Activated CD4-positive, alpha-beta T cell treated with anti-CD3 and anti-CD28 coated beads, Interleukin-2, amount 50 U/mL, for 1 hour (primary cell): ENCODE measurements at places on chromosomes 11 and 22.

GRCh38 chr11:17876827-17877226 lies 136.0 kb downstream of the SERGEF start:
- no peak for DNase-seq

GRCh38 chr11:47466201-47466600 lies 17.3 kb upstream of the RAPSN start:
- no peak for DNase-seq

- DNase-seq: no peak
Measured at GRCh38 chr11:35193767-35194166, 54.8 kb downstream of the CD44 start.

GRCh38 chr11:64294774-64295173 lies 3.7 kb downstream of the KCNK4 start:
- DNase-seq: no peak

GRCh38 chr11:6755953-6756347 lies 15.8 kb downstream of the OR2AG2 start:
- no peak for DNase-seq

DNA sequence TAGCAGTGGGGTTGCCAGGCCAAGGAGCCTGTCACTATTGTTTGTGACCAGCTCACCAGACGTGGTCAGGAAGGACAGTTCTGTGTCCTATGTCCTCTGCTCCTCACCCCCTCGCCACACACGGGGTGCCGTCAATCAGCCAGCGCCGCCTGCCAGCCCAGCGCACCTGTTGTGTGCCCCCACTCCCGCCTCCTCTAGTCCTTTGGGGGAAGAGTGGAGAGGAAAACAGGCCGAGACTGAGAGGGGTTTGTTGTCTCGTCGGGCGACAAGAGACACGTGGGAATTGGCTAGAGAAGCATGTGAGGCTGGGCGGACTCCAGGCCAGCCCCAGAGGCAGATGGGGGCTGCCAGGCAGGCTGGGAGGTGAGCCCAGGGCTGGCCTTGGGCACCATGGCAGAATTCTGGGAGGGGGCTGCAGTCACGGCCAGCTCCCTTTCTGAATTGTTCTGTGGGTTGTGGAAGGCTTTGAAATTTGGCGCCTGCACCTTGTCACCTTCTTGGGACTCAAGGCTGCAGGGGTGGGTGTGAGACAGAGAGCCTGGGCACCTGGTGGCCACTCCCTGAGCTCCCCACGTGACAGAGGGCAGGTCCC lies 3.1 kb upstream of the KCNQ1OT1 start:
- DNase-seq: no peak

DNA sequence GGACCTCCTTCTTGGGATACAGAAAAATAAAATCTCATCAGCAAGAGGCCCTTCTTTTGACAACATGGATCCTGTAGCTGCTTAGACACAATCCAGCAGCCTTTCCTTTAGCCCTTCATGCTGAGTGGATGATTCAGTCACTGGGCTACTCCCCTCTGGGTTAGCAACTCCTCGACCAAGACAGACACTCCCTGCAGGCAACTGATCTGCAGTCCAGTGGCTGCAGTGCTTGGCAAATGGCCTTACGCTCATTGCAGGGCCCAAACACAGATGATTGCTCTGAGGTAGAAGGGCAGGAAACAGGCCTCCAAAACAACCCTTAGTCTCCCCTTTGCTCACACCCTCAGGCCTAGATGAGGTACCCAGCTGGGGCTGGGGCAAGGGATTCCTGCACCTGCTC lies 73.2 kb upstream of the OPCML start:
- no peak for DNase-seq

GRCh38 chr11:117806846-117807245 lies 9.8 kb upstream of the DSCAML1 start:
- no peak for DNase-seq

DNA sequence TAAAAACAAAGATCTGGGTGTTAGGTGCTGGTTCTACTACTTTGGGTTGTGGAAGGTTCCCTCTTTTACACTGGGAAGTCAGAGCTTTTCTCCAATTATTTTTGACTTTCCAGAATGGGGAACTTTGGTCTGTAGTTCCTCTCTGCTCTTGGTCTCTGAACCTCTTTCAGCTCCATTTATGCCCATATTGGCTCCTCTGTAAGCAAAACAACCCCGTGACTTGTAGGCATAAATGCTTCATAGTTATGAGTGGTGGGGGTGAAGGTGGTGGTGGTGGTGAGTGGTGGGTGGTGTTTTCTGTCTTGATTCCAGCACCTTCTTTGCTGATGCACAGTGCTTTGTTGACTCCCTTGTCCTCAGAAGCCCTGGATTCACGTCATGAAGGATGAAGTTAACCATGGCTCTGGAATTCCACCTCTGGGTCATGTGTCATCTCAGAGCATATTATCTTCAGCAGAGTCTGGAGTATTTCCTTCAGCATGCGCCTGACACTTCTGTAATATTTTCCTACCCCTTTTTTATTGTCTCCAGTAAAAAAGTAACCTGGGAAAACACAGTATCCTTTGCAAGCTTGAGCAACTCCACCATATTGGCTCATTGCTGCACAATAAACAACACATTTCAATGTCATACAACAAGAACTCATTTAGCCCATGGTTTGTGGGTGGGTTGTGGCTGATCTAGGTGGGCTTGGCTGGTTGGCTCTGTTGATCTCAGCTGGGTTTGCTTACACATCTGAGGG lies 24.1 kb upstream of the GRK3 start:
- no peak for DNase-seq

DNA sequence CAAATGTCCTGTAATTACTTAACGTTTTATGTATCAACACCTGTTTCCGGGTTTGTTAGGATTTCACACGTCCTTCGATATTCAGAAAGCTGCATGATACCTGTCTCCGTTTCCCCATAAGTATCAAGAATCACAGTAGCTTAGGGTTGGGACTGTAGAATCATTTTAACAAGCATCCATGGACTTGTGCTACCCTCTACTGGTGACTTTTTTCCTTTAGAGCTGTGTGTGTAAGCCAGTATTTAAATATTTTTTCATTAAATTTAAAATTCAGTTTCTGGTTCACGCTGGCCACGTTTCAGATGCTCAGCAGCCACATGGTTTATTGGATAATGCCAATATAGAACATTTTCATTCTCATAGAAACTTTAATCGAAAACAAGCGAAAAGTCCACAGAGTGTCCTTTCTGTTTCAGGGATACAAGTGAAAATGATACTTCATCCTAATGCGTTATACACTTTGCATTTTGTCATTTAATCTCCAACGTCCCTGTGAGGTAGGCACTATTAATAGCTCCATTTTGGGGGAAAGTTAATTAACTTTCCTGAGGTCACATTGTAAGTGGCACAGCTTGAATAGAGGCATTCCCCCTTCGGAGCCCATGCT lies 61.5 kb upstream of the SLC25A18 start:
- no peak for DNase-seq
